ENCODE measurements at places on chromosomes 7 and 10.
A peak's percentile ranks its signal among the peaks of the same experiment; 100 is the strongest.

DNA sequence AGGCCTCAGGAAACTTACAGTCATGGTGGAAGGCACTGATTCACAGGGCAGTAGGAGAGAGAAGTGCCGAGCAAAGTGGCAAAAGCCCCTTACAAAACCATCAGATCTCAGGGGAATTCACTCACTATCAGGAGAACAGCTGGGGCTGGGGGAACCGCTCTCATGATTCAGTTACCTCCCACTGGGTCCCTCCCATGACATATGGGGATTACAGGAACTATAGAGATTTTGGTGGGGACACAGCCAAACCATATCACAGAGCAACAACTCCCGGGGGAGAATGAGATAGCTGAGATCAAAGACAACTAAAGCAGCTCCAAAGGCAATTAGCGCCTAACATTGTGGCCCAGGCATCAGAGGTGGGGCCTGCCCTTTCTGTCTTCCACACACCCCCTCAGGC is 85.4 kb upstream of the VOPP1 start:
- no peak for DNase-seq

DNA sequence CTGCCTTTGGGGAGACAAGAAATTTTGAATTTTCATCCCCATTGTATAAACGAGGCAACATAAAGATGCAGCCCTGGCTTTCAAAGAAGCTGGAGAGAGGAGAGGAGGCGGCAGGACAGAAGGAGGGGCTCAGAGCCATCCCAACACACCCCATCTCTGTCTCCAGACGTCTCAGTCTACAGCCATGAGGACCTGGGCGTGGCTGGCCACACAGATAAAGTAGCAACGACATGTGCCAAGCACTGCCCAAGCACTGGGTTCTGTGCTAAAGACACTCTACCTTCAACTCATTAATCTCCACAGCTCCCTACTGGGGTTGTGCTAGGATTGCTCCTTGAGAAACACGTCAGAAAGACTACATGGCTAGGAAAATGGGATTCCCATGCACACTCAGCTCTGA is 65.2 kb downstream of the DLG5 start:
- no peak for DNase-seq

GRCh38 chr10:14396411-14397048 is 65.8 kb upstream of the FRMD4A start:
- DNase-seq, result no peak

- DNase-seq, result no peak
These were observed 43.9 kb upstream of the EEPD1 start for GRCh38 chr7:36109013-36109627.

- no peak for DNase-seq
These were observed 32.4 kb downstream of the NEURL1 start for GRCh38 chr10:103525901-103526300.

DNA sequence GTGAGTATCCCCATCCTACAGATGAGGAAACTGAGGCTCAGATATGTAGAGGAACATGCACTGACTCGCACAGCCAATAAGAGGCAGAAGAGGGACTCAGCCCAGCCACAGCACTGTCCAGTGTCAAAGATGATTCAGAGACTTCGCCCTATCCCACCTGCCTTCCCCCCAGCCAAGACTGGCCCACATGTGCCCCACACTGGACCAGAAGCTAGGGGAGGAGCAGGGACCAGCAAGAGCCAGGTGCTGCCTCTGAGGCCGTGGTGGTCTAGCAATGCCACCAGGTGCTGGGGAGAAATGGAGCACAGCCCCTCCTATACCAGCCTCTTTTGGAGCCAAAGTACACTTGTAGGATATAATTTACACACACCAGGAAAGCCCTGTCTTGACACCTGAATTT is 22.3 kb downstream of the GRID1 start:
- DNase-seq, result no peak

DNA sequence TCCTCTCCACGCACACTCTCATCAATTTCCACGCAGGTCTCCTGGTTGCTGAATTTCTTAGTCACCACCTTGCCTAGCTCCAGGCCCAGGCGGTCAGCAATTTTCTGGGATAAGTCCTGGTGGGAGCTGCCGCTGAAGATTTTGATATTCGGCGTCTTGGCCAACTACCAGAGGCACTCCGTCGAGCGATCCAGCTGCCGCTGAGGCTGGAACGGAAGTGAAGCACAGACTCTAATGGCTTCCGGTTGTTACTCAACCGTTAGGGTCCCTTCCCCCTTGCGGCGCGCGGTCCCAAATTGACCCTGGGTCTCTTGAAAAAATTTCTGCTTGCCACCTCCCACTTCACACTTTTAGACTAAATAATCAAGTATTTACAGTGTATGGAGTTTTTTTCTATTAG is at the start of gene PRPS1L1:
TSS of gene PRPS1L1 (minus strand) at position 219 of the 400 bp plus-strand sequence.
- no peak for DNase-seq

- no peak for DNase-seq
These were observed 272.6 kb upstream of the DGKB start for GRCh38 chr7:15175152-15175551.

DNA sequence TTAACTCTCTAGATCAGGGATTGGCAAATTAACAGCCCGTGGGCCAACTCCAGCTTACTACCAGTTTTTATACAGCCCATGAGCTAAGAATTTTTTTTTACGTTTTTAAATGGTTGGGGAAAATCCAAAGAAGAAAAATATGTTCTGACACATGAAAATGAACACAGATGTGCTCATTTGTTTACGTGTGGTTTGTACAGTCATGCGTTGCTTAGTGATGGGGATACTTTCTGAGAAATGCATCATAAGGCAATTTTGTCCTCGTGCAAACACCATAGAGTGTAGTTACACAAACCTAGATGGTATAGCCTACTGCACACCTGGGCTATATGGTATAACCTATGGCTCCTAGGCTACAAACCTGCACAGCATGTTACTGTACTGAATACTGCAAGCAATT is 8.3 kb upstream of the SMKR1 start:
- DNase-seq, result peak; percentile 64

DNA sequence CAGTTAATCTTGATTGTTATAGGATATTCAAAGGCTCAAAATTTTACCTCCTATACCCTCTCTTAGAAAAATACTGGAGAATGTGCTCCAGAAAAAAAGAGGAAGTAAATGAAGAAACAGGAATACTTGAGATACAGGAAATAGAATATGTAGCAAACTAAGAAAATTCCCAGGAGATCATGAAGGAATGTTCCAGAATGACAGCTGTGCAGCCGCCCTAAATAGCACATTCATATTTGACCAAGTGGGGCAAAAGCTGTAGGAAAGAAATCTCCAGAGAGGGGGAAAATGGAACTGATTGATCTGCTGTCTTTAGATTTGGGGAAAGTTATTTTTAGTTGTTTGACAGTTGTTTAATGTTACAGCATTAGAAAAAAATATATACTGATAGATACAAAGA is 46.2 kb upstream of the ZEB1 start:
- no peak for DNase-seq

DNA sequence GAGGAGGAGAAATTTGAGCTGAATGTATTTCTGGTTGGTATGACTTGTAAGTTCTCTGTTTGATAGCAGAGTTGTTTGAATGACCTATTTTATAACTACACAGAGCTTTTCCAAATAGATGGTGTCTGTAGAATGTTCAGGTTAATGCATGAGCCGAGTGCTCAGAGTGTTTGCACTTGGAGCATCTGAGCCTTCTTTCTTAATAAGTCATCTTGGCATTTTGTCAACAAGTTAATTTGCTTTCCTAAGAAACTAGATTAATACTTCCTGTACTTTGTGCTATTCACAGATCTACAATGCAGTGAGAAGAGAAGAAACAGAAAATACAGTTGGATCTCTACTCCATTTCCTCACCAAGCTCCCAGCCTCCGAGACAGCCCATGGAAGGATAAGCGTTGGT is 138.2 kb downstream of the PLCE1 start:
- DNase-seq, result no peak

DNA sequence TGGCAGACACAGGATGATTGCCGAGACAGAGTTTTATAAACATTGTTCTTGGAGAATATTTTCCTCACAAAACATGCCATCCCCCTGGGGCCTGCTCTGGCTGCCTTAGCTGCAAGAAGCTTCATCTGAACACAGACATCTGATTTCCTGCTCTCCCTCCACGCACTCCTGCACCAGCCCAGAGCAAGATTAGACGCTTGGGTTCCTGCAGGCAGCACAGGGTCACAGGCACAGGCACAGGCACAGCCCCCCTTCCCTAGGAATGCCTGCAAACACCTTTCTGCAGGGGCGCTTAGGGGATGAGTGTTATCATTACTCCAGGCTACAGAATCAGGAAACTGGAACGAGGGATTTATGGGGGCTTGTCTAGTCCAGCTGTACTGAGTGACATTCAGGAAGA is 450.3 kb downstream of the GRID1 start:
- no peak for DNase-seq

- DNase-seq, result no peak
These were observed 207.1 kb upstream of the ZNF32 start for GRCh38 chr10:43855667-43856210.

- peak; percentile 58 for DNase-seq
These were observed at the start of gene GIMAP6 for GRCh38 chr7:150631866-150632864. Gene GIMAP6, minus strand, starts transcription at chr7:150632385. Its CDS starts 2,243 bp downstream, at chr7:150630142.

DNA sequence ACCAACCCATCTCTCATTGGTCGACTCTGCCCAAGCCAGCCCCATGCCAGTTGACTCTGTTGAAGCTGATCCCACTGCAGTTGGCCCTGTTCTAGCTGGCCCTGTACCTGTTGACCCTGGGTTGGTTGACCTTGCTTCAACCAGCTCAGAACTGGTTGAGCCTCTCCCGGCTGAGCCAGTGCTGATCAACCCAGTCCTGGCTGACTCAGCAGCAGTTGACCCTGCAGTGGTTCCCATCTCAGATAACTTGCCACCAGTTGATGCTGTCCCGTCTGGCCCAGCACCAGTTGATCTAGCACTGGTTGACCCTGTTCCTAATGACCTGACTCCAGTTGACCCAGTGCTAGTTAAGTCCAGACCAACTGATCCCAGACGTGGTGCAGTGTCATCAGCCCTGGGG is 7.4 kb downstream of the PPRC1 start:
- no peak for DNase-seq

DNA sequence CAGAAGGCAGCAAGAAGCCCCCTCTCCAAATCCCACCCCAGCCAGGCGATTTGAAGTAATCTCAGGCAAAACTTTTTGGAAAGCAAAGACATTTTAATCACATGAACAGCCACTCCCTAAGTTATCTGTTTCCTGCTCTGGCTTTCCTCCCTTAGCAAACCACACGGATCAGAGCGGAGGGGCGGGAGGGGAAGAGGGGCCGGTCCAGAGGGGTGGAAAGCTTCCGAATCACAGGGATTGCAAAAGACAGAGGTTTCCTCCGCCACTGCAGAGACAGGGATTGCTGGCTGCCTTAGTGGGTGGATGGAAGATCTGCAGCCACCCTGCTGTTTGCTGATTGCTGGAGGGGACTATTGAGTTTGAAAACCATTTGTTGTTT is 41.2 kb downstream of the ZCCHC24 start:
- no peak for DNase-seq

DNA sequence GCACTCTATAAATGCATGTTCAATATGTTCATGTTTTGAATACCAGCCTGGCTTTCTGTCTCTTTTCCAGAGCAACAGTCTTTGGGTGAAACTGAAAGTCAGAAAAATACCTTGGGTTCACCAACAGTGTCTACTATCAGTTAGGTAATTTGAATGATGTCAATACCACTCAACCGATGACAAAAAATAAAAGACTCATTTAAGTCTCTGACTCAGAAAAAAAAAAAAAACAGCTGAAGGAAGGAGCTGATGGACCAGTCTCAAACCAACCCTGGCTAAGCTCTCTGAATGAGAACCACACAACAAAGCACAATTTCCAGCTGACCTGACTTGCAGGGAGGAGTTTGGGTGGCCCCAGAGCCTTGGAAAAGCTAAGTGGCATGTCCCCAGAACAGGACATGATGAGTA is 42.5 kb downstream of the ABLIM1 start:
- peak; percentile 62 for DNase-seq

- no peak for DNase-seq
These were observed 161.5 kb upstream of the PFKP start for GRCh38 chr10:2905851-2906250.

DNA sequence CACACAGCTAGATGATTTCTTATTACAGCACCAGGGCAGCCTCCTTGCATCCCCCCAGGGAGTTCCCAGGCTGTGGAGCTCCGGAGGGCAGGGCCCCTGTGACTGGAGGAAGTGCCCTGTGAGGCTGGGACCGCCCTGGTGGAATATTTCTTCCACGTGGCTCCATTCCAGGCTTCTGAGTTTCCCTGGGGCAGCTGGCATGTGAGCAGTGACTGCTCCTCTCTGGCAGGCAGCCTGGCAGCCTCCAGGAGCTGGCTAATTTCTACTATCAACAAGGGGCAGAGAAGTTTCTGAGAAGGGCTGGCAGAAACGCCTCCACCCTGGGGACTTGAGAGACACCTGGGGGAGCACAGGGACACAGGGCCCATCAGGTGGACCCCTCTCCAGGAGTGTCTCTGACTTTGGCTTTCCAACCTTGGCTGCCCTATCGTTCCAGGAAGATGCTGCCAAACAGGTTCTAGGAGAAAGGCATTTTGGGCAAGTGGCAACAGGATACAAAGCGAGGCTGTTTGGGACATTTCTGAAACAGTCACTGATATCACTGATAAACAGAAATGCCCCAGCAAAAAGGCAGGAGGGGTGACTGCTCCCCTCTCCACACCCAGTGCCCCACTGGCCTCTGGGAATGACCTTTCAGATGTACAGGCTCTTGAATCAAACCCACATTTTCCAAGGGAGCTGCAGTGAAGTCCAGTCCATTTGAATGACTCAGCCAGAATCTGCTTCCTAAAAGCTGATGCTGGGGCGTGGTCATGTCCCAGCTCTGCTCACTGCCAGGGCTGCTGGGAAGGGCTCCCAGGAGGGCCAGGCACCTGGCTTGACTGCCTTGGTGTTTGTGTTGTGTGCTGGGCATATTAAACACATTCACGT is 16.1 kb downstream of the MYOF start:
- DNase-seq, result no peak

GRCh38 chr10:35223016-35223415 is 96.4 kb downstream of the CREM start:
- no peak for DNase-seq

- DNase-seq, result no peak
These were observed 28.1 kb downstream of the SLIT1 start for GRCh38 chr10:97157578-97158095.

DNA sequence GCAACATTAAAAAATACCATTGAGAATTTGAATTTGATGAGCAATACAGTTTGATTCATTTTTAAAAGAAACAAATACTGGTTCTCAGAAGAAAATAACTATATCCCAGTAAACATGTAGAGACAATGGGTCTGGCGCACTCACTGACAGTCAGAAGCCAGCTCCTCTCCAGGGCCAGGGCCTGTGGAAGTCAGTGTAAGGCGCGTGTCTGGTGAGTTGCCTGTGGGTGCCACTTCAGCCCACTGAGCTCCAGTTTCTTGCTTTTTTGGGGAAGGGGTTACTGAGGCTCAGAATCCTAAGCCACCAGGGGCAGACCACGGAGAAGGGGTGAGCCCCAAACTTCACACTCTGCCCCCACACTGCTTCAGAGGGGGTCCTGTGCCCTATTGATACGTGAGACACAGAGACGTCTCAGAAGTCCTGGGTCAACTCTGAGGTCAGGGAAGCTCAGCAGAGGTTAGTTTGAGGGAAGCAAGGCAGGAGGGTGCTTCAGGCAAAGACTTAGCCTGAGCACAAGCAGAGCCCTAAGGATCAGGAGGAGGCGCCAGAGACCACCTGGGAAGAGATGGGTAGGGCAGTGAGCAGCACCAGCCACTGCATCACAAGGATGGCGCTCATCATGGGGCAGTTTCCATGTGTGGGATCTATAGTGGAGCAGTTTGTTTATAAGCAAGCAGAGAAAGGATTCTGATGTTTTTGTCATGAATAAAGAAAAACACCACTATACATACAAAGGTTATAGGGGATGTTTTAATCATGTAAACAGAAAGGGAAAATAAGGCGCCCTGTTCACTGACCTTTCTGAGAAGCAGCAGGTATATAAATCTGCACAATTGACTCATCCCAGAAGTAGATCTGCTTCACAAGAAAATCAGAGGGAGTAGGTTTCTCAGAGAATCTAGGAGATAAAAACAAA is 95.7 kb downstream of the PKD1L1 start:
- DNase-seq, result no peak
